ENCODE measurements at places on chromosomes 5 and 9. TPM values are rescaled to one million over a fixed set of nuclear protein-coding genes. Genes with fewer than 3 reads are reported as not detected.

DNA sequence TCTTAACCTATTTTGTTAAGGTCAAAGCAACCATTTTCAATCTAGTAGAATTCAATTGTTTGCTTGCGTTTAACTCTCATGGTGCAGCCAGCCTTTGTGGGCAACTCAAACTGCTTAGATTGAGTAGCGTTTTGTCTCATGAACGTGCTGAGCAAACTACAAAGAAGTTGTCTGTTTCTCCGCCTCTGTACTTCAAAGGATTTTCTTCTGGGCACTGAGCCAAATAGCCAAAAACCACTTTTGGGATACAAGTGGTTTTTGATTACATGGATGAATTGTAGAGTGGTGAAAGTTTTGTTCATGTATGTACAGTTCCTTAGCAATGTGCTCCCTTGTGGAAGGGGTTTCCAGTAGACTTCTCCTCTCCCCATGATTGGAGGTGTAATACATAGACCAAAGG lies 122.9 kb downstream of the CFAP90 start:
- DNase-seq, result no peak

DNA sequence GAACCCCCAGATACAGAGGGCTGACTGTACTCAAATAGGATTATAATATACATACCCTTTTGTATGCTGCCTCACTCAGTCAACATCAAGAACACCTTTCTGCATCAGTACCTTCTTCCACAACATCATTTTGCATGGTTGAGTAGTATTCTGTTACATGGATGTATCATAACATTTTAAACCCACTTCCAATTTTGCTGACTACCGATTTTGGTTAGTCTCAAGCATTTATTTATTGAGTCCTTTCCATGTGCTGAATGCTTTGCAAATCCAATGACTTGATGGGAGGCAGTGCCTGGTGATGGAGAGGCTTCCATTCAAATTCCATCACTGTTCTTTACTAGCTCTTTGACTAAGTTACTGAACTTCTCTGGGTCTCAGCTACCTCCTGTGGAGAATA lies 182.0 kb upstream of the KLF4 start:
- DNase-seq, result no peak

DNA sequence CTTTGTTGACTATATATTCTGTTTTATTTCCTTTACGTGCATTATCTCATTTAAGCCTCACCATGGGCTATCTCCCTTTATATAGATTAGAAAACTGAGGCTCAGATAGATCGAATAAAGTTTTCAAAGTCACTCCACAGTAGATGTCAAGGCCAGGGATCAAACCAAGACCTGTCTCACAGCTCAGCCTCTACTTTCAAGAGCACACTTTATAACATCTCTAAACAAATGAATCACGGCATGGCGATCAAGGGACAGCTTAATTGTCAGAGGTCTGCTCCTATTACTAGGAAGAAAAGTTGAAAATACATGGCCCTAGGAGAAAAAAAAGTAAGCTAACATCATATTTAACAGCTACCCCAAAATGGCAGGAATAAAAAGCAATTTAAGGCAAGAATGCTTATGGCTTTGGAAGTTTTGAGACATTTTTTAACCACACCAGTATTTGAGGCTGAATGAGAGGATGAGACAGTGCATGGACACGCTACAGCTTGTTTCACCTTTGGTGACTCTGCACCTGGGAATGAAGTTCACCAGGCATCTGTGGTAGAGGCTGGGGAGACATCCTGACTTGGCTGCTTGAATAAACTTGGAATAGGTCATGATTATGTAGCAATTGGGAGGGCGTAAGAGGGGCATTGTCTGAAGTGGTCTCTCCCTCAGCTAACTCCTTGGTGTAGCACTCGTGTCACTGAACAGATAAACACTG lies 486.8 kb upstream of the WWC1 start:
- no peak for DNase-seq

DNA sequence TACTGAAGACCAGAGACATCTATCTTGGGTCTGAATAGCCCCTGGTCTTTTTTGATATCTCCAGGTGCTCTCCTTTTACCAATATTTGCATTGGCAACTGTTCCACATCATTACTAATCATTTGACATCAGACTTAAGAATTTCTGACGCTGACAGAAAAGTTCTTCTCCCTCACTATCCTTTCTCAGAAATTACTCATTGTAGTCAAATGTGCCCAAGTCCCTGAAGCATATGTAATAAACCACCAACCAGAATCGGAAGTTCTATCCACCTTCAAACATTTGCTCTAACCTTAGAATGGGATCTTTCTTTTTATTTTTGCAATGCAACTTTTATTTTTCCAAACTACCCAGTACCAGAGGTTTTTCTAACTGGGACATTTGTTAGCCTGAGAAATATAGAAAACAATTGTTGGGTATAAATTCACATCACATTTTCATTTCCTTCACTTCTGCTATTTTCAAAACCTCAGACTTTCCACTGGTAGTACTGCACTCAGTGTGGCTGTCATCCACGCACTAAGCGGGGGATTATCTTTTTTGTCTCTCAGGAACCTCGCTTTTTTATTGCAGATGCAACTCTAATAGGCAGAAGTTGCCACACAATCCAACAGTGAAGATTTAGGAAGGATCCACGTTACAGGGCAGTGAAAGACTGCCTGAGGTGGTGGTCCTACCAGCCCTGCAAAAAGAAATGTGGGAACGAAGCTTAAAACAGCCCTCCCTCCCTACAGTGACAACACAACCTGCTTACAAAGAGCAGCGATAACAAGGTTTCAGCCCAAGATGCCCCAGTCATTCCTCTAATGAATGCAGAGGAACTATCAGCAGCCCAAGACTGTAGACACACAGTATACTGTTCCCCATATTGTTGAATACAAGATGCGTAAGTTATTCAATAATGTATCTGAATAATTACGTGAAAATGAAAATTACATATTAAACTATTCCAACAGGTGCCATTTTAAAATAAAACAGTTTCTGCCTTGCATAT lies 201.2 kb downstream of the EBF1 start:
- no peak for DNase-seq

DNA sequence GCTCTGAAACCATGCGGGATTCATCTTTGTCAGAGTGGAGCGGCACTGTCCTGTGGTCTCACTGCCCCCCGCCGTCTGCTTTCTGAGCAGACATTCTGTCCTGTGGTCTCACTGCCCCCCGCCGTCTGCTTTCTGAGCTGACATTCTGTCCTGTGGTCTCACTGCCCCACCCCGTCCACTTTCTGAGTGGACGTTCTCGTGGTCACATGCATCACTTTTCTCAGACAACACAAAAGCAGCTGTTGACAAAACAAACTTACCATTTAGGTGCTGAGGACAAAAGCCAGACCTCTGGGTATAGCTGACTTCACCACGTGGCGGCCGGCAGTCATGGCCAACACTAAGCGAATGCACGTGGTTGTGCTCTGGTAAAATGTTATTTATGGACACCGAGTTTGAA lies 2.8 kb downstream of the LRRC14B start:
- no peak for DNase-seq

DNA sequence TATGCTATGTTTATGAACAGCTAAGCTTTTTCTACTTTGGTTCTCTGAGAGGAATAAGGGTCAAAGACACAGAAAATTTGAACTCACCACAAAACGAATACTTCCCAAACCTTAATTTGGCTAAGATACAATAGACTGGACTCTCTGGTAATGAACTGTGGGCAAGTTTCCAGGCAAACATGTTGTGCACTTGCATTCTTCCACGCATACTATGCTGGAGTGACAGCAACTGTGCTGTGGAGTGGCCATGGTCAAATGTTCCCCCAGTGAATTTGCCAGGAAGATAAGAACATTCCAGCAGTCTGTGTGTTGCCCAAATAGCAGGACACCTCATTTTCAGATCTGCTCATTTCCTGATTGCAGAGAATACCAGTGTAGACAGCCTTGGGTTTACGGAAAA lies 275.3 kb upstream of the IL12B start:
- DNase-seq, result no peak

DNA sequence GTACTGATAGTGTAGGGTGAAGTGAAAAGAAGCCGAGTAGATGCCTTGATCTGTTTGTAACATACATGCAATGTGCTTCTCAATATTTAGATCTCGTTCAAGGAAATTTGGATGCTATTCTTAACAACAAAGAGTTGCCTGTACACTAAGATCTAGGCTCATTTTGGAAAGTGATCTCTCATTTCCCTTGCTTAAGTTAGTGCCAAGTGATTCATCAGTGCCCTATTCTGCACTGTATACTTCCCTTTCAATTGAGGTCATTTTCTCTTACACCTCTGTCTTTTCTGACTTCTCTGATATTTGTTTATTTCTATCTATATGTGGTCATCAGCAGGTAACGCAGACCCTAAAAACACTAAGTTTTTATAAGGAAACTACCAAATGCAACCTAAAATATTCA lies 528.6 kb upstream of the PTPRD start:
- DNase-seq, result no peak

GRCh38 chr5:141817631-141818030 lies 60.6 kb downstream of the PCDH1 start:
- no peak for DNase-seq

DNA sequence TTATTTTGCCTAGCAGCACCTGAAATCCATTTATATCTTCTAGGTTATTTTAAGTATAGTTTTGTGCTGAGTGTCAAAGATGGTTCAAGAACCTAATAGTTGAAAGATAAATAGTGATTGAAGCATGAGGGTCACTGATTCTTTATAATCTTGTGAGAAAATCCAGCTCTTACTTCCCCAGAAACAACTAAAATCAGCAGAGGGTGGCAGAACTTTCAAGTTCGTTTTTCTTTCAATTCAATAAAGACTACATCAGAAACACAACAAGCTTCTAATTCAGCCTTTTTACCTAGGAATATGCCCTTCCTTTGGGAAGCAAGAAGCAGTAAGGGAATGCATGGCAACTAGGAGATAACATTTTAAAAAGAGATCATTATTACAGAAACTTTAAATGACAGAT lies 202.6 kb downstream of the KIAA0825 start:
- DNase-seq, result no peak

- DNase-seq, result no peak
Measured at GRCh38 chr9:28810388-28811075, 1237.3 kb upstream of the C9orf72 start.

GRCh38 chr9:21810388-21810787 lies 8.0 kb downstream of the MTAP start:
- DNase-seq, result peak; percentile 50

DNA sequence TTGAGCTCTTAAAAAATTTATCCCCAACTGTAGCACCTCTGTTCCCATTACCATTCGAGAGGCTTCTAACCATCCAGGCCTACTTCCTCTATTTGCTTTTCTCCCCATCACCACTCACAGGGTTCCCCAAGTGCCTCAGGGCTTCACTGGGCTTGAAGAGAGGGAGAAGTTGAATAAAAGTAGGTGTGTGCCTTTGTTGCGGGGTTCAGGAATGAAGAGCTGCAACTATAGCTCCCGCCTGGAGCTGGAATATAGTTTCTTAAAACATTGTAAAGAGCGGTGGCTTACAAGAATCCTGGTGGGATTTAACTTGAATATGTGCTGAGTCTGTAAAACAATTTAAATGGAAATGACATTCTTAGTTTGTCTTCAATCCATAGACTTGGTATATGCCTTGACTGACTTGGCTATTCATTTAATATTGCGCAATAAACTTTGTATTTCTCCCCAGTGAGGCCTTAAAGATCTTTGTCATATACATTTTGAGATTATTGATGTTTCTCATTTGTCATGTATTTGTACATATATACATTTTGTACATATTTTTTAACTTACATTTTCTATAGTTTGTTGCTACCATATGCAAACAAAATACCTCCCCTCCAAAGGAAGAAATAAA lies 7.2 kb downstream of the ENTREP1 start:
- no peak for DNase-seq

DNA sequence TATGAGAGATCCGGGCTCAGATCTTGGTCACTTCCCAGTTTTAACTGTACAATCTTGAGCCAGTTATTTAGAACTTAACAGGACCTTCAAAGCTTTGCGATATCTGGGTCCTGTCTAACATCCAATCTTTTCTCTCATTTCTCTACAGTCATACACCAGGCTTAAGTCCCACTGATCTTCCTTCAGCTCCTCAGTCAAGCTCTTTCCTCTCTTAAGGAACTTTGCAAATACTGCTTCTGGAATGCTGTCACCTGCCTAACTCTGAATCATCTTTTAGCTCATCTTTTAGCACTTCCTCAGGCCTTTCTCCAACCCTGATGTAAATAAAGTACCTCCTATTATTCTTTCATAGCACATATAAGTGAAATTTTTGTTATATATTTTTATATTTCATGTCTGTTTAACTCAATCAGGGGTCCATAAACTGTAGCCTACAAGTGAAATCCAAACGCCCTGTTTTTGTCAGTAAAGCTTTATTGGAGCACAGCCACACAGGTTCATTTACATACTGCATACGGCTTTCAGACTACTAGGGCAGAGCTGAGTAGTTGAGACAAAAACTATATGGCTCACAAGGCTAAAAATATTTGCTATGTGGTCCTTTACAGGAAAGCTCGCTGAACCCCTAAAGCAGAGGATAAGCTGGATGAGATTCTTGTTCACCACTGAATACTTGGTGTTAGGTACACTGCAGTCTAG lies 63.5 kb downstream of the MEF2C start:
- no peak for DNase-seq

DNA sequence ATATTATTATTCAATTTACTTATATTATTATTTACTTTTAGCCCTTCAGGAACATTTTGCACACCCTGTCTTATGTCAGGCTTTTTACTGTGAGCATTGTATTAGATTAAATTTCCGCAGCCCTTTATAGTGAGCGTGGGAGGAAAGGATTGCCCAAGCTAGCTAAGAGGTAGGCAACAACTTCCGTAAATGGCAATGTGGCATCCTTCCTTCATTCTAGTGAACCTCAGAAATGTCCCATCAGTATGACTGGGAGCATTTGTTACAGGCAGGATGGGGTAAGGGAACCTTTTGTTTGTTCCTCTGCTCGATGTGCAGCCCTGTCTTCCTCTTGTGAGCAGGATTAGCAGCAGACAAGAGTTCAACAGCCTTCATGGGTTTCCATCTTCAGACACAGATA lies 6.2 kb upstream of the CD180 start:
- no peak for DNase-seq

DNA sequence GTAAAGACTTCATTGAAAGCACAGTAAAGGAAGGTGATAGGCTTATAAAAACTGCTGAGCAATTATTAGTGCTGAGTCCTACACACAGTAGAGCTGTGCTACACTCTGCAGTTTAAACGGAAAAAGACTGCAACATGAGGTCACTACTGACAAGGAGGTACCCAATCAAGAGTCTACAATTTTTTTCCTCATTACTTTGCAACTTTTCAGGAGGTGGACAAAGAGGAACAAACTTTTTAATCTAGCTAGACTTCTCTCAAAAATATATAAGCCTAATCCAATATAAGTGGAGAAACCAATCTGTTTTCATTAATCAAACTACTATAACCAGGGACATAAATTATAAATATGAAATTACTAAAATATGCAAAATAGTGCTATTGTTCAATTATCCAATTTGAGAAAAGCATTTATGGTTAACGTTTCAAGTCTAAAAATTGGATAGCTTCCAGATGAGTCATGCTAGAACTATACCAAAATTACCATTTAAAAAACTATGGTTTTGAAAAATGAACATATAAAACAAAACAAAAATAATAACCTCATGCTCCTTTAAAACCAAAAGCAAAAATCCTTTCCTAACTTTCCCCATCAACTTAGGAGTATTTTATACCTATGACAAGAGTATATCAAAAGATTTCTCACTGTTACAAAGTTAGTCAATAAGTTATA lies 37.7 kb downstream of the FAM13B start:
- DNase-seq, result no peak

GRCh38 chr9:112971415-112971814 lies 40.6 kb downstream of the ZNF883 start:
- DNase-seq, result peak; percentile 8

CXCL14 gene
- total RNA-seq, result not detected

LCN2 gene
- not detected for total RNA-seq

FGF1 gene
- total RNA-seq, result 0.57 TPM

LCN9 gene
- not detected for total RNA-seq

USP20 gene
- 6.2 TPM for total RNA-seq

NPM1 gene
- total RNA-seq, result 3,857 TPM

GALNT12 gene
- total RNA-seq, result 0.22 TPM
